Activated CD4-positive, alpha-beta T cell treated with anti-CD3 and anti-CD28 coated beads for 36 hours (primary cell): ENCODE measurements at places on chromosomes 12 and 14. TPM values are rescaled to one million over a fixed set of nuclear protein-coding genes. Genes with fewer than 3 reads are reported as not detected.

GRCh38 chr12:42124764-42125387 is 19.8 kb downstream of the GXYLT1 start:
- no peak overlapping the region for H3K4me3 ChIP-seq
- no peak overlapping the region for H3K27ac ChIP-seq
- no peak for DNase-seq
- H3K36me3 ChIP-seq: peaks cover under 1% of the 10 kb centered on the region

DNA sequence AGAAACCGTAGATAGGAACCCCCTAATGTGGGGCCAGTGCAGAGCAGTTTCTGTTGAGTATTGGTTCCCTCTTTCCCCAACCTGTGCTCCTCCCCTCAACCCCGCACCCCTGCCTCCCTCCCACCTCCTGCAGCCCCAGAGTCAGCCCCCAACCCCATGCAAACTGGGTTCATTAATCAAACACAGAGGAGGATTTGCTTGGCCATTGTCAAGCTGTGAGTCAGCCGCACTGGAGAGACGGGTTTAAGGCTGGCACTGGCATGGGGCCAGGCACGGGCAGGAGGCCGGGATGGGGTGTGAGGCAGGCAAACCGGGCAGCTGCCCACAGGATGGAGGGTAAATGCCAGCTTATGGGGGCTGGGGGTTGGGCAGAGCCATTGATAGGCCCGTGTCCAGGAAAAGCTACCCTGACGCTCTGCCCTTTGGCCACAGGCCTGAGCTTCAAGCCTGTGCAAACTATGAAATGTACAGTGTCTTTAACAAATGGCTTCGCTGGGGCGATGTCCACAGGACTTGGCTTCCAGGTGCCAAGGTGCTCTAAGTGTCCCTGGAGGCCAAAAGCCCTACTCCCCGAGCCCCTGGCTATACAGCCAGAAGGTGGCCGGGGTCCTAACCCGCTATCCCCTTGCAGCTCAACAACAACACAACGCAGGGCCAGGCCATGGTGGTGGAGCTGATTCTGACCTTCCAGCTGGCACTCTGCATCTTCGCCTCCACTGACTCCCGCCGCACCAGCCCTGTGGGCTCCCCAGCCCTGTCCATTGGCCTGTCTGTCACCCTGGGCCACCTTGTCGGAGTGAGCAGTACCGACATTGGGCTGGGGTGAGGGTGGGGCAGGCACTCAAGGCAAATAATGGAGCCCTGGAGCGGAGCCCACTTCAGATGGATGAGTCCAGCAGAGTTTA is 1.4 kb downstream of the AQP5 start:
- H3K4me3 ChIP-seq: no peak overlapping the region
- peaks cover 5% of the 10 kb centered on the region for H3K4me1 ChIP-seq

The SIRT4 gene
- 4.0 TPM for total RNA-seq

- DNase-seq: no peak
- peaks cover 11% of the 10 kb centered on the region for H3K27me3 ChIP-seq
- no peak overlapping the region for H3K4me3 ChIP-seq
Measured at GRCh38 chr12:58416236-58416635, 474.9 kb downstream of the ATP23 start.

The OAS1 gene
- 52.8 TPM for total RNA-seq

DNA sequence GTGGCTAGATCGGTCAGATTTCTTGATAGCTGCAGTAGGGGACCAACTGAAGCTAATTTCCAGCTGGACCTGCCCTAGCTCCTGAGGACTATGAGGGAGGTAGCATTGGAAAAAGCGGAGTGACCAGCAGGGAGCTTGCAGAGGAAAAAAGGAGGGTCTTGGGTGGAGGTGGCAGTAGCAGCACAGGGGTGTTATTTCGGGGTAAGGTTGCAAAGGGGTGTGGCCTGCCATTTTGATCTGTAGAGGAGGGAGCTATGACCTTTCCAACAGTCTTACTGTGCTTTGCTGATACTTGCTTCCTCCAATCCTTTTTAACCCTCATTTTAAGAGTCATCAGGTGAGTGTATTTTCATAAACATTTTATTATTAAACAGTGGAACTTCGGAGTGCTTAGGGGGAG is 83.8 kb upstream of the NRXN3 start:
- no peaks in the 10 kb centered on the region for H3K36me3 ChIP-seq
- H3K4me1 ChIP-seq: no peaks in the 10 kb centered on the region
- H3K4me3 ChIP-seq: no peak overlapping the region
- H3K27me3 ChIP-seq: peaks cover 8% of the 10 kb centered on the region
- H3K27ac ChIP-seq: no peak overlapping the region
- no peak for DNase-seq

DNA sequence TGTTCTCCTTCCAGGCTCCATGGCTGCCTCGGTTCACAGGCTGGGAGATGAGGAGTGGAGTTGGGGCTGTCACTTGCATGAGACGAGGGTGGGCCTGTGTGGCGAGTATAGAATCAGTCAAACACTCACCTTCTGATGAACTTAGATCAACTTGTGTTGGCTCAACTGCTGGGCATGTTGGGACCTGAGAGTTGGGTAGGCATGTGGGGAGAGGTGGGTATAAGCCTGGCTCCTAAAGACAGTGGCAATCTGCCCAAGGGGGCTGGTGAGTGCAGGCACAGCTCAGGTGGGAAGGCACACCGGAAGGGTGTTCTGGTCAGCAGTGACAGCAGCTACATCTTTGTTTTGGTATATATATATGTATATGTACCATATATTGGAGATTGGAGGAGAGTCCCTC is 30.1 kb upstream of the TDRD9 start:
- H3K4me1 ChIP-seq: peaks cover 3% of the 10 kb centered on the region
- H3K36me3 ChIP-seq: no peaks in the 10 kb centered on the region
- no peak overlapping the region for H3K27ac ChIP-seq
- DNase-seq: no peak

DNA sequence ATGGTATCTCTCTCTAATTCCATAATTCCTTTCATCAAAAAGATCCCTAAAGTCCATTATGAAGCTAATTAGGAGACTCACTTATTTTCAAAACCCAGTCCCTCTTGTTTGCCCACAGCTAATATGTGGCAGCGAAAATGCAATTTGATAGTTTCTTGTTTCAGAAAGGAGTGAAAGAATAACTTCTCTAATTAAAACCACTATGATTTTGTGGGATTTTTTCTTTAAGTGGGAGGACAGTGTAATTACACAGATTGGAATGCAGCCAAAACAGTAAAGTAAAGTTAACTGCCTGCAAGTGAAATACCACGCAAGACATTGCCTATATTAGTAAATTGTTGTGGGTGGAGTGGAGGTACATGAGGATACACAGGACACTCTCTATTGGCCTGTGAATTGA is 50.0 kb downstream of the PTPRO start:
- no peaks in the 10 kb centered on the region for H3K4me1 ChIP-seq
- no peaks in the 10 kb centered on the region for H3K36me3 ChIP-seq
- peaks cover 7% of the 10 kb centered on the region for H3K27me3 ChIP-seq
- no peak for DNase-seq
- H3K27ac ChIP-seq: no peak overlapping the region

DNA sequence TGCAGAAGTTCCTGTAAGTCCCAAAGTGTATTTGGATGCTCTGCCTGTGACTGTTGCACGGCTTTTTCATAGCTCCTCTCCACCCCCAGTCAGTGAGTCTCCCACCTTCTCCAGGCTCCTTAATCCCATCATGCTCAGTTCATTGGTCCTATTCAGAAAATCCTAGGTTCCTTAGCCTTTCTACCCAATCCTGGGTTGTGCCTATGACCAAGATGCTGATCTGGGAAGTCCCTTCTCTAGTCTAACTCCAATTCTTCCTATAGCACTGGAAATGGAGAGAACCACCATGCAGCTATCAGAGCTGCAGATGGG is 7.7 kb downstream of the CISTR start:
- H3K4me1 ChIP-seq: peaks cover 7% of the 10 kb centered on the region
- H3K36me3 ChIP-seq: no peaks in the 10 kb centered on the region
- DNase-seq: no peak
- no peak overlapping the region for H3K27ac ChIP-seq

GRCh38 chr12:12792421-12792820 is 7.0 kb downstream of the APOLD1 start:
- H3K4me3 ChIP-seq: no peak overlapping the region
- peaks cover 13% of the 10 kb centered on the region for H3K4me1 ChIP-seq
- no peaks in the 10 kb centered on the region for H3K36me3 ChIP-seq
- no peak for DNase-seq

- peaks cover 11% of the 10 kb centered on the region for H3K27me3 ChIP-seq
- H3K4me1 ChIP-seq: peaks cover 19% of the 10 kb centered on the region
- DNase-seq: no peak
- H3K4me3 ChIP-seq: no peak overlapping the region
- no peaks in the 10 kb centered on the region for H3K36me3 ChIP-seq
Measured at GRCh38 chr12:2637371-2637770, 157.4 kb upstream of the FKBP4 start.
